ENCODE measurements at places on chromosomes 11 and 22. TPM values are rescaled to one million over a fixed set of nuclear protein-coding genes. Genes with fewer than 3 reads are reported as not detected.

- peak; percentile 22 for DNase-seq
Measured at GRCh38 chr11:76214968-76215548, 8.8 kb upstream of the WNT11 start.

Gene RIMBP3B
- 0.66 TPM for total RNA-seq

Gene PTPRCAP
- 2.9 TPM for total RNA-seq

DNA sequence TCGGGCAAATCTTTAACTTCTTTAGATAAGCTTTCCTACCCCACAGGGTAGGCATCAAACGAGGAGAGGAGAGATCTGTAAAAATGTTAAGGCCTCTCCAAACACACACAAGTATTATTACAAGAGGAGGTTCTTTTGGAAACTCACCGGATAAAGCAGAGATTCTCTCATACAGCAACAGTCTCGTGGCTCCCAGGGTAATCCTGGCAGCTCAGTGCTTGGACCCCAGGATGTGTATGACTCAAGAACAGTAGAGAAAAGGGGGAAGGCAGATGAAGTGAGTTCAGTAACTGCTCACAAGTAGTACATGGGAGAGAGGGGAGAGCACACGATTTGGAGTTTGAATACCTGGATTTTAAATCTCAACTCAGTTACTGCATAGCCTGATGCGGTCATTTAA is 120.9 kb downstream of the FEZ1 start:
- peak; percentile 4 for DNase-seq

- DNase-seq, result no peak
Measured at GRCh38 chr11:72162891-72163492, 27.5 kb downstream of the FOLR3 start.

DNA sequence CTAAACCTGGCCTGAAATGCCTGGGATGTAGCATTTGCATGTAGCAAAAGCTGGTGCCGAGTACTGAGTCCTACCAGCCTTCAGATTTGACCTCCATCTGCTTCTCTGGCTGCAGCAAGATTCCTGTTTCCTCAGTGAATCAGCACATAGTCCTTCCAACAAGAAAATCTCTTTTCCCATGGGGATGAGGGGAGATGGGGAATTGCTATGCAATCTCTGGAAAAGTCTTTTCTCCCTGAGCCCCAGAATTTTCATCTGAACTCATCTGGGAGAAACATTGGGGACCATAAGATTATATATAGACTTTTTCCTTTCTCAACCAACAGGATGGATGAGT is 32.0 kb upstream of the YWHAH start:
- DNase-seq, result no peak

- DNase-seq, result no peak
Measured at GRCh38 chr22:38021206-38021605, 36.0 kb upstream of the PICK1 start.

GRCh38 chr11:117993988-117994745 is 8.0 kb downstream of the IL10RA start:
- DNase-seq, result peak; percentile 81

DNA sequence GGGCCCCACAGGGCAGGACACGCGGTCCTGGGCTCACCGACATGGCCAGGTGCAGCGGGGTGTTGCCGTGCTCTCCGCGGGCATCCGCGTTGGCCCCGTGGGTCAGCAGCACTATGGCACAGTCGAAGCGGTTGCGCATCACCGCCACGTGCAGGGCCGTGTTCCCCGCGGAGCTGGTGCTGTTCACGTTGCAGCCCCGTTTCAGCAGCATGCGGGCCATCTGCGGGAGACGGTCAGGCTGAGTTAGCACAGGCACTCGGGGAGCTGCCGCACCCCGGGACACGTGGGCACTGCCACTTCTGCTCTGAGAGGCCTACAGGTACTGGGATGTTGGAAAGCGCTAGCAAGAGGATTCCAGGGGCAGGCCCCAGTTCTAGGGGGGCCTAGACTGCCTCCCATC is 22.3 kb upstream of the BAIAP2L2 start:
- peak; percentile 59 for DNase-seq

GRCh38 chr22:33426451-33426850 is 368.3 kb upstream of the SYN3 start:
- DNase-seq, result no peak

DNA sequence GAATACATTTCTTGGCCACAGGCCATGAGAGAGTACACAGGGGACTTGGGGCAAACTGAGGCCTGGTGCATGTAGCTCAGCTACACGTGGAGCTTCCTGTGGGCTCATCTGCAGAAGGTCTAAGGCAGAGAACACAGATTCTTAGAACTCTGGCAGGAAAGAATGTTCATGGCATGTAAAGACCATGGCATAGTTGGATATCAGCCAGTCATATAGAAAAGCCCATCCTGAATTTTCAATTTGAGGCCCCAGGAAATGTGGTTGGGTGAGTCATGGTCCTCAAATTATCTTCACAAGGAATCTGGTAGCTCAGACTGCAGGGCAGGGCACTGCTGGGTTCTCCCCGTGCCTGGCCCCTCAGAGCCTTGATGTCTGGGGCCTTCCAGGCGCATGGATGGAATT is 13.7 kb upstream of the ST3GAL4 start:
- DNase-seq, result no peak

GRCh38 chr11:33634291-33634834 is 66.3 kb downstream of the C11orf91 start:
- no peak for DNase-seq

Gene HTR3A
- not detected for total RNA-seq

GRCh38 chr11:35276396-35277145 is 137.6 kb downstream of the CD44 start:
- DNase-seq, result no peak

Gene SMC1B
- total RNA-seq, result not detected

Gene KCTD14
- 1.7 TPM for total RNA-seq

DNA sequence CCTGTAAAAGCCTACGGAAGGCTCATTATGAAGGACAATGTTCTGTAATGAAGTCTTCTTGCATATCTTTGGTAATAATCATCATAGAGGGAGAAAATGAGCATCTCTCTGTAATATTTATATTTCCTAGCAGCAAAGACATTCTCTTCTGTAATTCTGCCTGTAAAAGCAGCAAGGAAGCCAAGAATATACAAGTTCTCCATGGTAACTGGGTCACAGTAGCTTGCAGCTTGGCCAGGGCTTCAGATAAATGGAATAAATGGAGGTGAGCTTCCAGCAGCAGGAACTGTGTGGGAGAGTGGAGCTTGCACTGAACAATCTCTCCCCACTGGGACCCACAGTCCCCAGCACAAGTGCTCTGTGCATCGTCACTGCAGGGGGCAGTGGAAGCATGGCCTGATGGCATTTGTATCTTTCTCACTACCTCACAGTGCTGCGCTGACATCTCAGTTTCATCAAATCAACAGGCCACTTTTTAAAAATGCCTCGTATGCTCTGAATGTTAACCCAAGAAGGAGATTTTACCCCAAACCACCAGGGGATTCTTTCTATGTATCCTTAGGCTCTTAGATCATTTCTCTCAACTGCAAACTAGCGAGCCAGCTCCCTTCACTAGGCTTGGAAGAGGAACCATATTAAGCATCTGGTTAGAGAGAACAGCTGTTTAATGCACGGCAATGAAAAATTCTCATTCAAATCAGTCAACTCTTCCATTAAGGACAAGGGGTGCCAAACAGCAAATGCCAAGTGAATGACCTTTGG is 1059.7 kb downstream of the OPCML start:
- no peak for DNase-seq

Gene TMEM45B
- 0.19 TPM for total RNA-seq

Gene CCDC81
- total RNA-seq, result 3.1 TPM

GRCh38 chr11:20058749-20059458 is 101.4 kb downstream of the DBX1 start:
- no peak for DNase-seq

- no peak for DNase-seq
Measured at GRCh38 chr11:35711173-35711910, 48.8 kb downstream of the TRIM44 start.

DNA sequence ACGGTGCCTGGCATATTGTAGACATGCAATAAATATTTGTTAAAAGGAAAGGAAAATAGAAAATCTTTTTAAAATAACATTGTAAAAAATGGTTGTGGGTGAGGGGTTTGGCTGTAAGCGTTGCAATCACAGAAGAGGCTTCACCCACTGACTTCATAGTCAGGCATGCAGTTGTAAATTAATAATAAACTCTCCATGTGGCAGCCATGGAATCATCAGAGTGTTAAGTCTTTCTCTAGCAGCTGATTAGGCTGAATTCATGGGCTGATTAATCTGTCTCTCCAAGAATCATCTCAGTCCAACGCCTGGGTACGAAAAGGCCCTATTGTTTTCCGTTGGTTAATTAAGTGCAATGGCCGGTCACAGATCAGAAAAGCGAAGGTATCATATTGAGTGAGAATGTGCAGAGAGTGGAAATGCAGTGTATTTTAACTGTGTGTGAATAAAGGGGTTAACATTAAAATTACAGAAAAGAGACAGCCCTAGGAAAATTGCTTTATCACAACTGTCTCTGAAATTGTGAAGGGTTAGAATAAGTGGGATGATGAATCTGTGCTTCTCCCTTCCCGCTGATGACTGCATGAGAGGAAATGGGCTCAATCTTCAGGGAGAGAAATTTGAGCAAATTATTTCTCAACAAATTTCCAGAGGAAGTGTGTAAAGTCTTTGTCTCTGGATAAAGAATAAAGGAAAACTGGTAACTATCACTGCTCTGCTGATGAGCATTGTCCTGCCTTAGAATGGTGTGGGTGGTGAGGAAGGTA is 269.0 kb downstream of the FAM76B start:
- DNase-seq, result no peak

Gene RNF121
- 38.3 TPM for total RNA-seq

DNA sequence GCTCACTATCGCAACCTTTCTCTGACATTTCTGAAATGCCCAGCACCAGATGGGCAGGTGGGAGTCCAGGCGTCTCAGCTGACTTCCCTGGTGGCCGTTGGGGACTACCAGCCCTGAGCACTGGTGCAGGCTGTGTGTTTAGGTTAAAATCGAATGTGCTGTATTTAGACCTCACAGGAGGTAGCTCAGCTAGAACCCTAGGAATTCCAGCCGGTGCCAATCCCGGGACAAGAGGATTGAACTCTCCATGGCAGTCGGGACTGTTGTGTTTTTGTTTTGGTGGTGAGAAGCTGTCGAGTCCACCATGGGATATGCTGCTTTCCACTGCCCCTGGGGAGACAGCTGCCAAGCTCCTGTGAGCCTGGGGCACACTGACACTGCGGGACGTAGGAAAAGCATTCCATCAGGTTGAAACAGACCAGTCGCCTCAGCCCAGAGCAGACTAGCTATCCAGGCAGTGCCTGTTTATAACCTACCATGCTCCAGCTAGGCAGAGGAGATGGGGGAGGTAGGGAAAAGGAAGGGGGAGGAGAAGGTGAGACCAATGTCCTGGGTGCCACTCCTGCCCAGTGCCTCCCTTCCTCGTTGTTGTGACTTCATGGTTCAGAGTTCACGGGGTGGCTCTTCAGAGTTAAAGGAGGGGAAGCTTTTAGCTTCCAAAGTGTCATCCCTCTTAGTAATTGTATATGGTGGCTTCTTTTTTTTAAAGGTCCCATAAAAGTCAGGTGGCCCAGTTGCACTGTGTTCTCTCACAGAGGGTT is 53.0 kb downstream of the MICAL2 start:
- peak; percentile 89 for DNase-seq

DNA sequence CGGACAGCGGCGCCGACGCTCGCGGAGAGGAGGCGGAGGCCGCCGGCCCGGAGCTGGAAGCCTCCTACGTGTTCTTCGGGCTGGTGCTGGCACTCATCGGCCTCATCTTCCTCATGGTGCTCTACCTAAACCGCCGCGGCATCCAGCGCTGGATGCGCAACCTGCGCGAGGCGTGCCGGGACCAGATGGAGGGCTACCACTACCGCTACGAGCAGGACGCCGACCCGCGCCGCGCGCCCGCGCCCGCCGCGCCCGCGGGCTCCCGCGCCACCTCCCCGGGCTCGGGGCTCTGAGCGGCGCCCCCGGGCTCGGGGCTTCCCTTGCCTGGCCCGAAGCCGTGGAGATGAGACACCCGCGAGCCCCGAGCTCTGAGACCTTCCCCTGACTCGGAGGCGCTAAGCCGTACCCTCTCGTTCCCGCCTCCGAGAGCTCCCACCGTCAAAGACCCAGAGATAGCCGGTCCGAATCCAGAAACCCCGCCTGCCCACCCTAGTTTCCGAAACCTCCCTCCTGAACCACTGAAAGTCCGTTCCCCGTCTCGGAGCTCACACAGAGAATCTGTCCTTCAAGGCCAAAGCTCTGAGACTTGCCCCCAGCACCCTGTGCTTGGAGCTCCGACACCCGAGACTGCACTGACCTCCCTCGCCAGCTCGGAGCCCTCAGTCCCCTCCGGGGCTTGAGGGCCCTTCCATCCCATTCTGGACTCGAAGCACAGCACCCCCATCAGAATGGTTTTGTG is 1.5 kb downstream of the TPBGL start:
- no peak for DNase-seq

DNA sequence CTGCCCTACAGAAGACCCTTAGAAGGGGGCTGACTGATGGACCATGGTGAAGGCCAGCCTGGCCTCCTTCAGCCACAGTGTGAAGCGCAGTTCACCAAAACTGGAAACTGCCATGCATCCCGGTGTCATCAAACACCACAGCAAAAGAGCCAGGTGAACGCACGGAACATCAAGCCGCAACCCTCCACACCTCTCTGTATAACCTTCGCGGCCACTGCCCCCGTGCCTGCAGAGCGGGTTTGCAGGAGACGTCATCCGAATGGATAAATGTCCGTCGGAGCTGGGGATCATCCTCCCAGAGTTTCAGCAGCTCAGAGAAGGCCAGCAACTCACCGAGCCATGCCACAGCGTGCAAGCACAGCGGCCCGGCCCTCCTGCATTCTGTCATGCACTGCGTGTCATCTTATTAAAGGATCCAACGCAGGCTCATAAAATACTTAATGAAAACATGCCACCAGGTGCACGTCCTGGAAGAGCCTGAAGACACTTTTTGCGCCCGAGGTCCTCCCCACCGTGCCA is 309.9 kb downstream of the BRD1 start:
- no peak for DNase-seq

Gene OR51Q1
- not detected for total RNA-seq

DNA sequence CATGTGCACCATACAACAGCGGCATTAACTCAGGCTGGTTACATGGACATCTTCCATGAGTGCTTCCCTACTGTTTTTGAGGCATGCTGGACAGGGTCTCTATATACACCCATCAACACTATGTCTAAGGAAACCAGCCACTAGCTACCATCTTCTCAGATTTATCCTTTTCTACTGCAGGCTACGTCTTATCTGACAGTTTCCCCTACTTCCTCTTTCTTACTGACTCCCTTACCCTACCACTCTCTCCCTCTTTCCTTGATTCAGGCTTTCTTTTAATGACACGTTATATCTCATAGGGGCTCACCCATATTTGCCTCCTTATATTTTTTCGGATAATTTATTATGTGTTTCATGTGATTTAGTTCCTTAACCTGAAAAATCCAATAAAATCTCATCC is 41.8 kb downstream of the DDI1 start:
- DNase-seq, result no peak

Gene KCNK7
- 1.3 TPM for total RNA-seq
